ENCODE measurements at places on chromosomes 7 and 10.

GRCh38 chr10:82918022-82918421 is 1043.0 kb downstream of the NRG3 start:
- DNase-seq, result no peak

- DNase-seq, result no peak
These were observed 32.3 kb downstream of the REEP3 start for GRCh38 chr10:63553473-63553872.

DNA sequence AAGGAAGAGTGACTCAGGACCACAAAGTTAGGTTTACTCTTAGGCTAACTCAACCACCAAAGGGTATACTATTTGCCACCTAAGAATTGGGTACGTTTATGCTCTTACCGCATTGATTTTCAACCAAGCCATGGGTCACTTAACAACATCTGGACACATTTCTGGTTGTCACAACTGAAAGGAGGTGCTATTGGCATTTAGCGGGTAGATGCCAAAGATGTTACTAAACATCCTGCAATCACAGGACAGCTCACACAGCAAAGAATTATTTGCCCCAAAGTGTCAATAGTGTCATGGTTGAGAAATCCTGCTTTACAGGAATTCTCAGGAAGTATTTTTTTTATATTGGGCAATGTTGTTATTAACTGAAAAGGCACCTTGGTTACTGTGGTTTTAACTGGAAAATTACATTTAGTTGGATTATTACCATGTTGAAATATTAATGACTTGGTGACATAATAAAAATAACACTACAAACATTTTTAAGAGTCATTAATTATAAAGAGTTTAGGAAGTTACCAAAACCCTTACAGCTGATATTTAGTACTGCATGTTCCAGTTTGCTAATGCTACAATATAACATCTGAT is 185.0 kb upstream of the TMEM196 start:
- DNase-seq, result no peak

GRCh38 chr7:76386691-76387260 is 22.7 kb downstream of the SSC4D start:
- DNase-seq, result peak; percentile 93

GRCh38 chr7:128381161-128381821 is 19.8 kb upstream of the PRRT4 start:
- DNase-seq, result no peak

DNA sequence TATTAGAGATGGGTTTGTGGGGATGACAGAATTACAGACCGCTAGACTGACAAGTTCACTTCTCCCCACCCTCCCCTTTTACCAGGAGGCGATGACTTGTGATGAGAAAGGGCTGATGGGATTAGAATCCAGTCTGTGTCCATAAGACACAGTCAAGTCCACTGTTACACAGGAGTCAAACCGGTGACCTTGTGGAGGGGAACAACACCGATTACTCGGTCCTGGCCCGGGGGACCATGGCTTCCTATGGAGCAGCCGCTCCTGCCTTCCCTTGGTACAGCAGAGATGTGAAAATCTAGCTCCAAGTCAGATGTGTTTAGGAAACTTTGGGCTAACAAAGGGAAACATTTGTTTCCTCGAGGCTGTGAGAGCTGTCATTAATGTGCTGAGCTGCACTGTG is 105.5 kb downstream of the ACTR3B start:
- no peak for DNase-seq

DNA sequence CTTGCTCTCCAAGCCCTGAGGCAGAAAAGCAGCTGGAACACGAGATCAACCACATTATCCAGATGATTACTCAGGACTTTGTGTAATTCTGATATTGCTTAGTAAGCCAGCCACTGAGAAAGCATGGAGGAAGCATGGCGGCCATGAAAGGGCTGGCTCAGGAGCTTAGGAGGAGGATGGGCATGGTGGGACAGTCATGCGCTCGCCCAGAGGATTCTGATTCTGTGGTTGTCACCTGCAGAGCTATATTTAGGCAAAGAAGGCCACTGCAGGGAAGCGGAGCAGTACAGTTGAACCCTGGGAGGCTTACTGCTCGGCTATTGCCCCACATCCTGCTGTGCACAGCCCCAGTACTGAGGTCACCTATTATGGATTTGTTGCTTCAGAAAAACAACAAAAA is 128.8 kb upstream of the DNAJB12 start:
- no peak for DNase-seq

DNA sequence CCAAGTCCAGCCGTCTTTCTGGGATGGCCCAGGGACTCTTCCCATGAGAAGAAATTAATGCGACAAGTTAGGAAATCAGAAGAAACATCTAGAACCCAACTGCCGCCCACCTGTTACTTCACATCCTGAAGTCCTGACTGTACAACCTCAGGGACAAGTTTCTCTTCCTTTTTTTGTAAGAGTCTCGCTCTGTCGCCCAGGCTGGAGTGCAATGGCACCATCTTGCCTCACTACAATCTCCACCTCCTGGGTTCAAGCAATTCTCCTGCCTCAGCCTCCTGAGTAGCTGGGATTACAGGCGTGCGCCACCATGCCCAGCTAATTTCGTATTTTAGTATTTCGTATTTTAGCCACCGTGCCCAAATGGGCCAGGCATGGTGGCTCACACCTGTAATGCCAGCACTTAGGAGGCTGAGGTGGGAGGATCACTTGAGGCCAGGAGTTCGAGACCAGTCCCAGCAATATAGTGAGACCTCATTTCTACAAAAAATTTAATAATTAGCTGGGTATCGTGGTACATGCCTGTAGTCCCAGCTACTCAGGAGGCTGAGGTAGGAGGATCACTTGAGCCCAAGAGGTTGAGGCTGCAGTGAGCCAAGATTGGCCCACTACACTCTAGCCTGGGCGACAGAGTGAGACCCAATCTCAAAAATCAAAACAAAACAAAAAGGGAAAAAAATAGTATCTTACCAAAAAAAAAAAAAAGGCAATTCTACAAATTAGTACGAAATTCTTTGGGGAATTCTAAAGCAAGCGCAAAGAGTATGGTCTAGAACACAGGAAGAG is 20.8 kb downstream of the LAT2 start:
- DNase-seq, result no peak

DNA sequence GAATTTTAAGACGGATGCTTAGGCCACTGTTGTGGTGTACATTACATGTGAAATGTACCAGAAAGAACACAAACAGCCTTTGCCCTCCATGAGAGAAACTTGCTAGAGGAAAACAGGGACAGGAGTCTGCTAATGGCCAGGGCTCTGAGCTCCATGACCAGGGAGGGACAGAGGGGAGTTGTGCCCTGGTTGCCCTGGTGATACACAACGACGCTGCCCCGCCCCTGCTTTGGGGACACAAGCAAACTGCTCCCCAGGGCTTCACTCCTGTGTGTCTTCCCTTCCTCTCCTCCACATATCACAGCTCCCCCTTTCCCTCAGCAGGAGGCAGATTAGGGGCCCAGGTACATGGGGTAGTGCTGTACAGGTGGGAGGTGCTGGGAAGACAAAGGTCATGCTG is 36.2 kb downstream of the AMPH start:
- no peak for DNase-seq

GRCh38 chr7:157857578-157858075 is 520.8 kb downstream of the DNAJB6 start:
- DNase-seq, result no peak

GRCh38 chr7:98284335-98285036 is 3.0 kb downstream of the BRI3 start:
- DNase-seq, result no peak

DNA sequence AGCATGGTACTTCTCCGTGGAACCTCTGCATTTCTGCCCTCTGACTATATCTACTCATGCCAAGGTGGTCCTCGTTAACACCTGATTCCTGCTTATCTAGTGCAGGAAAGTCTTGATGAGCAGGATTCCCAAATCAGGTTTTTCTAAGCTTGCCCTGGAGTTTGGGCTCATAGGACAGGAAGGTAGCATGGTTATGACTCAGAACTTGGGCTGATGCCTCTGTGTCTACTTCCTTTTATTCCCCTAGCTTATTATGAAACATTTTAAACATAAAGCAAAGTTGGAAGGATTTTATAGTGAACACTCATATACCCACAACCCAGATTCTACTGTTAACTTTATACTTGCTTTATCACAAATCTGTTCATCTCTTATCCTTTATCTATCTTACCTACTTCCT is 5.6 kb downstream of the SUFU start:
- DNase-seq, result no peak

Measured in NCI-H524 (cell line).